Stimulated activated naive CD8-positive, alpha-beta T cell treated with anti-CD3 and anti-CD28 coated beads, Interleukin-15, Interleukin-2, amounts not matched to agents 100 U/mL and 50 U/mL, for 24 hours (primary cell): ENCODE measurements at places on chromosomes 7 and 10.

DNA sequence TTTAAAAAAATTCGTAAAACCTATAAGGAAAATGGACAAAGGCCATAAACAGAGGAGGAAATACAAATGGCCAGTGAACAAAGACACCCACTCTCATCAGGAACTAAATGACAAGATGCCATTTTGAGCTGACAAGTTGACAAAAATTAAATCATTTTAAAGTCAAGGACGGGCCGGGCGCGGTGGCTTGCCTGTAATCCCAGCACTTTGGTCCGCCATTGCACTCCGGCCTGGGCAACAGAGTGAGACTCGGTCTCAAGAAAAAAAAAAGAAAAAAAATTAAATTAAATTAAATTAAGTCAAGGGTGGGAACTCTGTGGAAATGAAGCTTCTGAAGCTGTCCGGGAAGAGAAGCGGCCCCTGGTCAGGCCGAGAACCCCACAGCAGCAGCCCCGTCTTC, 1.2 kb upstream of the NOM1 start:
- no peak for DNase-seq

DNA sequence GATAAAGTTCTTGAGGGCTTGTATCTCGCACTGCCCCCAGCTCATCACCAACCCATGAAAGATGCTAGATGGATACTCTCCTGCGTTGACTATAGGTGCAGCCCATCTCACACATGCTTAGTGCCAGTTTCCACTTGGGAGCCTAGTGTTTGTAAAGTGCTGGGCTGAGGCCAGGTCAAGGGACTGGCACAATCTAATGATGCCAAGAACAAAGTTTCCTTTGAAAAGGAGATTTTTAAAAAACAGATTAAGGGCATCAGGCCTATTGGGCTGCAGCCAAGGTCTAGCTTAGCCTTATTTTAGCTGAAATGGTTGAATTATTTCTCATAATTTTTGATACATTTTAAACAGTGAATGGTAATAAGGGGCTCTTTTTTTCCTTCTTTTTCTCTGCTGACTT, 259.0 kb downstream of the ADRA2A start:
- DNase-seq = no peak

- no peak for DNase-seq
Observed at GRCh38 chr7:45574416-45574668, 174 bp downstream of the ADCY1 start.

DNA sequence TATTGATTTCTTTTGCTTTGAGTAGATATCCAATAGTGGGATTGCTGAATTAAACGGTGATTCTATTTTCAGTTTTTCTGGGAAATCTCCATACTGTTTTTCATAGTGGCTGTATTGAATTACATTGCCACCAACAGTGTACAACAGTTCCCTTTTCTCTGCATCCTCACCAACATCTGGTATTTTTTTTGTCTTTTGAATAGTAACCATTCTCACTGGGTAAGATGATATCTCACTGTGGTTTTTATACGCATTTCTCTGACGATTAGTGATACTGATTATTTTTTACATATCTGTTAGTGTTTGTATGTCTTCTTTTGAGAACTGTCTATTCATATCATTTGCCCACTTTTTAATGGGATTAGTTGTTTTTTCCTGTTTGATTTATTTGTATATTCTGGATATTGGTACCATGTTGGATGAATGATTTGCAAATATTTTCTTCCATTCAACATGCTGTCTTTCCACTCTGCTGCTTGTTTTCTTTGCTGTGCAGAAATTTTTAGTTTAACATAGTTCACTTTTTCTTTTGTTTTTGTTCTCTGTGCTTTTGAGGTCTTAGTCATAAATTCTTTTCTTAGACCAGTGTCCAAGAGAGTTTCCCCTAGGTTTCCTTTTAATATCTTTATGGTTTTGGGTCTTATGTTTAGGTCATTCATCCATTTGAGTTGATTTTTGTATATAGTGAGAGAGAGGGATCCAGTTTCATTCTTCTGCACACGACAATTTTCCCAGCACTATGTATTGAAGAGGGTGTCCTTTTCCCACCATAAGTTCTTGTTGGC, 584.7 kb downstream of the PHTF2 start:
- no peak for DNase-seq

DNA sequence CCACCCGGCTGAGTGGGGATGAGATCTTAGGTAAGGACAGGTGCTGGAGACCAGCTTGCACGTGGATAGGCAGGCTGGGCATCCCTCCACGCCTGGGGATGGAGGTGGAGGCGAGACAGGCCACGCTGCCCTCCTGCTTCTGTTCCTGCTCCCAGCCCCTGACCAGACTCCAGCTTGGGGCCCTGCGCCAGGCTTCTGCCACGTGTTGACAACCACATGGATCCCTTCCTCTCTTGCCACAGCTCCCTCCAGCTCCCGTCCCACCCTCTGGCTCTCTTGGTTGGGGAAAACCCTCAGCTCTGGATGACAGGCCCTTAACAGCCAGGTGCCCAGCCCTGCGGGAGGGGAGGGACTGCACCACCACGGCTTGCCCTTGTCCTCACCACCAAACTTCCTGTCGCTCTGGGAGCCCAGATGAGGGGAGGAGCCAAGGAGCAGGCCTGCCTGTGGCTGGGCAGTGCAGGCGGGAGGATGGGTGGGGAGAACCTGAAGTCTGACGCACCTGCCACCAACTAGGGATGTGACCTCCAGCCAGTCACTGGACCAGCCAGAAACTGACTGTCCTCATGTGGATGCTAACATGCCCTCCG, 36.0 kb downstream of the KCNH2 start:
- DNase-seq = peak; percentile 60

DNA sequence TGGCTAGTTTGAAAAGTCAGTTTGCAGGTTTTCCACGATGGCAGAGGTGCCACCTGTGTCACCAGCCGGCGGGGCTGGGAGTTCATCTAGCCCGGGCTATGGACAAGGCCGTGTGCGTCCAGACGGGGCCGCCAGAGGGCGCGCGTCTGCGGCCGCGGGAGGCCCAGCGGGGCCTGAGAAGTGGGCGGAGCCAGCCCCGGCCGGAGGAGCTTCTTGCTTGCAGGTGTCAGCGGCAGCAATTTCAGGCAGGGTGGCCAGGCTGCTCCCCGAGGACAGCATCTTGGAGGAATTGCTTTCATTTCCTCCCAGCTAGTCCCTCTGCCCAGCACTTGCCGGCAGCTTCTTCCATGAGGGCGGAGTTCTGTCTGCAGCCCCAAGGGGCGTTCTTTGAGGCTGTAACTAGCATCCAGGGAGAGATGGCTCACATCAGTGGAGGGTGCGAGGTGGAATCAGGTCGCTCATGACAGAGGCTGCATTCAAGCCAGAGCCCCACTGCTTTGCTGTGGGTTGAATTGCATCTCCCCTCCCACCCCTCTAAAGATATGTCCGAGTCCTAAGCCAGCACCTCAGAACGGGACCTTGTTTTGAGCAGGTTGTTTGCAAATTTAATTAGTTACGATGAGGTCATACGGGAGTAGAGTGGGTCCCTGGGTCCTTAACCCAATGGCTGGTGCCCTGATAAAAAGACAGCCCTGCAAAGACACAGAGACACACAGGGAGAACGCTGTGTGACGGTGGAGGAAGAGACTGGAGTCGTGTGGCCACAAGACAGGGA, 85.9 kb upstream of the MKI67 start:
- peak; percentile 90 for DNase-seq

- DNase-seq = no peak
Observed at GRCh38 chr10:6133331-6134098, 44.7 kb downstream of the RBM17 start.

DNA sequence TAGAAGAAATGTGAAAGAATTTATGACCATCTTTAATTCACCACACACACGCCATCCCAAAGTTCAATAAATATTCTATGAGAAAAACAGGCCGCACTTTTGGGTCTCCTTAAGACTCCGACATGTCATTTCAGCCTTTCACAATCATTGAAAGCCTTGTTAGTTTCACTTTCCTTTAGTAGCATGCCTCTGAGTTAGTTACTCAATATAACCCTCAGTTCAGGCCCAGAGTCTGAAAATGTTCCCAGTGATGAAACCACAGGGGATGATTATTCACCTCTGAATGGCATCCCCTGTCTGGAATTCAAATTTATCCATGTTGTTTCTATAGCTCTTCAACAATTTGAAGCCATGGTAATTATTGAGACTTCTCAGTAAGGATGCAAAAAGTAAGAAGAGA, 278.1 kb upstream of the NRP1 start:
- no peak for DNase-seq

GRCh38 chr7:47407136-47407535, 174.8 kb downstream of the TNS3 start:
- DNase-seq = no peak

- DNase-seq = no peak
Observed at GRCh38 chr10:33101392-33101787, 143.4 kb upstream of the ITGB1 start.

GRCh38 chr7:15603124-15603523, 41.3 kb upstream of the AGMO start:
- no peak for DNase-seq

- DNase-seq = peak; percentile 49
Observed at GRCh38 chr10:13717936-13718772, 131.4 kb downstream of the PRPF18 start.

GRCh38 chr10:54319341-54319740, 481.7 kb downstream of the PCDH15 start:
- no peak for DNase-seq

GRCh38 chr10:91051829-91052228, 130.9 kb upstream of the ANKRD1 start:
- no peak for DNase-seq

- DNase-seq = no peak
Observed at GRCh38 chr7:155529346-155529745, 17.0 kb downstream of the CNPY1 start.

DNA sequence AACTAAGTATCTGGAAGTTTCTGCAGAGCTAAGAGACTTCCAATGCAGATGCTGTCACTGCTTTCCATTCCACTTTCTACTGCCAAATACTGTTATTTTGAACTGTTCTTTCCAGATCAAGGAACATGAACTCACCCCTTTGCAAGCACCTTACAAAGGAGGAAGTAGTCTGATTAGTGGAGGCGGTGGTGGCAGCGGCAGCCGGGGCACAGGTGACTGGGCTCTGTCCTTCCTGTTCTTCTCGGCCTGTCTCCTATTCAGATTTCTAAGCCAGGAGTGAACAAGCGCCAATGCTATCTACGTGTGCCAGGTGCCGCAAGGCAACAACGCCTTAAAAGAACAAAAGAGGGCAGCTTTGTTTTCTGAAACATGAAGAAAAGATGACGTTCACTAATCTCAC, 44.9 kb downstream of the BEND7 start:
- no peak for DNase-seq

DNA sequence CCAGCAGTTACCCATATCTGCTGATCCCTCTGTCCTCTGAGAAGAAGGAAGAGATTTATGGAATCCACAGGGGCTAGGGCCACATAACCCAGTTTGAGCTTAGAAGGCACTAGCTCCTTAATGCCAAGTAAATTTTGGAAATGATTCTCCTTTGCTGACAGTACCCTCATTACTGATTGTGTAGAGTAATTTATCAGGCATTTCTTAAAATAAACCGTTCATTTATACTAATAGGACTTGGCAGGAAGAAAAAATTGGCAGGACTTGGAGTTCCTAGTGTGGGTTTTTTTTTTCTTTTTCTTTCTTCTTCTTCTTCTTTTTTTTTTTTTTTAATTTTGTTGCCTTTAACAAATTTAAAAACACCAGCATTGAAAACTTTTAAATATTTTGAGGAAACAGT, 645.7 kb downstream of the SUGCT start:
- DNase-seq = no peak

DNA sequence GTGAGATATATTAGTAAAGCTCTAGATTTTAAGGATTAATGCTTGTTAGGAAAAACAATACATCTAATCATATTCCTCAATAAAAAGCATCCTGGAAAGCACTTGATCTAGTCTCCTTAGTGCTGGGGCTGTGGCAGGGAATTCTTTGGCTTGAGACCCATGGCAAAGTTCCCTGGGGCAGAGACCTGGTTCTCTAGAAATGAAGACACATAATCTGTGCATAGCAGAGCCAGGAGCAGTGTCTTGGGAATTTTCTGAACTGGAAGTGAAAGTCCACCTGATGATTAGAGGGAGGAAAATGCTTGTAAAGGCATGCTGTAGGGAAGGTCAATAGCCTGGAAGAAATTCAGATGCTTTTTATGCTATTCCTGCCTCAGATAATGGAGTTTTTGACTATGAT, 247.4 kb downstream of the CDK14 start:
- no peak for DNase-seq

GRCh38 chr10:126397640-126398382, 9.5 kb upstream of the ADAM12 start:
- DNase-seq = no peak

DNA sequence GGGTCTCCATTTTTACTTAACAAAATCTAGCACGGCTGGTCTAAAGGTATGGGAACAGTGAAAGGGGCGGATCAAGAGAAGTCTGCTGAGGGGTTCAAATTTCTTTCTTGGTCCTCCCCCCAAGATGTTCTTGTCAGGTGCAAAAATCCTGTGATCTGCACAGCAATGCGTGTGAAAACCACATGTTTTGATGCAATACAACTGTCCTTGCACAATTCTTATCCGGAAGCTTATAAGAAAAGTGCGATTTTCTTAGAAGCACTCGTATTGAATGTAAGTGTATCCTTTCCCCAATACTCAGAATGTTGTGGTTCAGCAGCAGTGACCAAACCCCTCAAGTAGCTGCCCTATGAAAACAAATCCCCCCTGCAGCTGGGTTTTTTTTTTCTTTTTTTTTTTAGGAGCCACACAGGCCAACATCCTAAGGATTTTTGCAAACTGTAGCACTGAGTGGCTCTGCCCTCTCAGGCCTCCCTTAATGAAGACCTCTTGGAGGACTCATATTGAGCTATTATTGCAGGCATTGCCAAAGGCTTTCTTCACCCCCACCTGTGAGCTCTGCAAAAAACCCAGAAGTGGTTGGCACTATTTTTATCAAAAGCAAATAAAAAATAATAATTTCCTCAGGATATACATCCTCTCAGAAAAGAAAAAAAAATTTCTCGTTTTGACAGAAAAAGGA, 151.9 kb upstream of the ITGB1 start:
- DNase-seq = no peak

GRCh38 chr7:112124061-112124766, 82.0 kb downstream of the DOCK4 start:
- DNase-seq = no peak

DNA sequence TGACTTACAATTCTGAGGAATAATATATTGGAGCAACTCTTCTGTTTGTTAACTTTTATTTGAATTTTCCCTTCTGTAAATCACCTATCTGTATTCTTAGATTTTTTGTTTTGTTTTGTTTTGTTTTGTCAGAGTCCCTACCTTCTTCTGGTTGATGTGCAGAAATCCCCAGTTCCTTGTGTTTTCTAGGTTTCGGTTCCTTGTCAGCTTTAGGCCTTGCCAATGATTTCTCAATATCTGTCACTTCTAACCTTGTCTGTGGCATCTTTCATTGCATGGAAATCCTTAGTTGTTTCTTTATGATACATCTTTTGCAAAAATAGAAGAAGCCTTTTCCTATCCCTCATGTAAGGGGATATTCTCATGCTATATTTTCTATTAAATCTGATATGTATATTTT, 21.7 kb upstream of the ST8SIA6 start:
- DNase-seq = no peak

DNA sequence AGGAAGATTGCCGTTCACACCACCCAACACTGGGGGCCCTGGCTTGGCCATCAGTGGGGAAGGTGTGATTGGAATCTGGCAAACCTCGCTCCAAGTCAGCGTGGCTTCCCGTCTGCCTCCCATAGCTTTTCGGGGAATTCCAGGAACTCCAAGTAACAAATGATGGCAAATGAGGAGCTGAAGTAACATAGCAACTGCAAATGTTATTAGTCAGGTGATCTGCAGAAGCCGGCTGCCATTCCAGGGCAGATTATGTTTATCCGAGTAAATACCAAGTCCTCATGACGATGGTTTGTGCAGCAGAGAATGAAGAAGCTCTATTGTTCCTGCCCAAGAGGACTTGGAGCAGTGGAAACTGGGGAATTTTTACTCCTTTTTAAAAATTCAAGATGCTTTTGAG, 270.5 kb upstream of the PODXL start:
- no peak for DNase-seq
